ENCODE measurements at places on chromosomes 6 and 20.

- DNase-seq: no peak
Measured at GRCh38 chr6:167678102-167679101, 148.3 kb upstream of the AFDN start.

DNA sequence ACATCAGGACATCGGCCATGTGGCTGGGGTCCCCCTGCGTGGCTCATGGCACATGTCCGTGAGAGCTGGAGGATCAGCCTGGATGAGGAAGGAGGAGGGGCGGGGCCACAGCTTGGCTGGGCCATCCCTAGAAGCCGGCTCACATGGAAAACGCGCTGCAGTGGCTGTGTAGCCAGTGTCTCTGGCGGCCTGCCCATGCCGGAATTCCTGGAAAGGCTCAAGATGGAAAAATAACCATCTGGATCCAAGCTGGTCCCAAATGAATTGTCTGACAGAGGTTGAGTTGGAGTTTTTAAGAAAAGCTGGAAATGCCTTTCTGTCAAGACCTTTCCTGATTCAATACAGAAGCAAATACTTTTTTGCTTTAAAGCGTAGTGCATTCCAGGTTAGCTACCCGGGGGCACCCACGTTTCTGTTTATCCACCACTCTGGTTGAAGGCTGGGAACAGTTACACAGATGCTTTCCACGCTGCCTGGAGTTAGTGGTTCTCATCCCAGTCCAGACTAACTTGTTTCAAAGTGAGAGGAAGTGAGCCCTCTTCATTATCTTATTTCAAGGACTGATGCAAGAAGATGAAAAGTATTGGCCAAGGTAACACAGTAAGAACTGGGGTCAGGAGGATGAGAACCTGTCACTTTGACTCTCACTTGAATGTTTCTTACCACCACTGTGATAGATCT lies 99.0 kb downstream of the GMPR start:
- no peak for DNase-seq

DNA sequence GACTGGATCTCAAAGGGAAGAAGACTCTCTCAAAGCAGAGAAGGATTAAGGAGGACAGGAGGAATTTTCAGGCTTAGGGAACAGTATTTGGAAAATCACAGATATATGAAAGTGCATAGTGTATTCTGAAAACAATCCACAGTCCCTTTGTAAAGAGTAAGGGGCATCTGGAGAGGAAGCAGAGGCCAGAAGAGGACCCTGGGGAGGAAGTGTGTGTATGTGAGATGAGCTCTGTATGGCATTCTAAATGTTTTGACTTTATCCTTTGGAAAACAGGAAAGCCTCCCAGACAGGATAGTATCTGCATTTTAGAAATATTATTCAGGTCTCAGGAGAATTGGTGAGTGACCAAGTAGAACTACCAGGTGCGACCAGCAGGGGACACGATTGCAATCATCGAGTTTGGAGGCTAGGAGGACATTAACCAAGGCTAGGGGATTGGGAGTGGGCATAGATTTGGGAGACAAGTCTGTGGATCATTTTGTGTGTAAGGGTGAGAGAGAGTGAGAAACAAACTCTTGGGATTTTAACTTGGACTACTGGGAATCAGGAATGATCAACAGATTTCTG lies 38.3 kb upstream of the FAM184A start:
- DNase-seq: no peak

GRCh38 chr20:20331156-20331555 lies 36.7 kb upstream of the INSM1 start:
- no peak for DNase-seq

DNA sequence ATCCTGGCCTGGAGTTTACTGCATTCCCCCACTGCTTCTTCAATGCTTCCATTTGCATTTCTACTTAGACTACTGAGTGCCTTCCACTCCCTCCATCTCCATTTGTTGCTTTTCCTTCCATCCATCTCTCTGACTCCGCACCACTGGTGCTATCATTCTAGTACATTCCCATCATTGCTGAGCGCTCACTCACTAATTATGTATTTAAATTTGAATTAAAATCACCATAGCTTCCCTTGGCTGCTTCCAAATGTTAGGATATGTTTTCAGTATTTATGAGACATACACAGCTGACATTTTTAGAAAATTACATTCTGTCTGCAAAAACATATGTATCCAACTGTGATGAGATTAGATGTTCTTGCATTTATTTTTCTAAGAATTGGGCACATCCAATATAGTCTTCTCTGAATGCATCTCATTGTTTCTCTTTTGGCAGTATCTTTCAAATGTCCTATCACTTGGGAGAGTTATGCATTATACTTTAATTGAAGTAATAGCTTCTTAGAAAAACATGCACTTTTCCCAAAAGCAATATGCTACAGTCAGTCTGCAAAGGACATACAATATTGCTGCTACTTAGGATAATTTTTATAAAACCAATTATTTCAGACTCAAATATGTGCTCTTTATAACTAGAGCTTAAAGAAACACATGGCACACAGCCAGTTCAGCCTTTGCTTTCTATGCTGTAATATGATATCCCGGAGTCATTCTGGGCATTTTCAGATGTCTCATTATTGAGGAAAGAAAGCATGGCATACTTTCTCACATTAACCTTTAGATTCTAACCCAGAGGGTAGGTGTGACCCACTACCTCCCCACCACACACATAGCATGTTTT lies 12.1 kb upstream of the COL21A1 start:
- DNase-seq: no peak

DNA sequence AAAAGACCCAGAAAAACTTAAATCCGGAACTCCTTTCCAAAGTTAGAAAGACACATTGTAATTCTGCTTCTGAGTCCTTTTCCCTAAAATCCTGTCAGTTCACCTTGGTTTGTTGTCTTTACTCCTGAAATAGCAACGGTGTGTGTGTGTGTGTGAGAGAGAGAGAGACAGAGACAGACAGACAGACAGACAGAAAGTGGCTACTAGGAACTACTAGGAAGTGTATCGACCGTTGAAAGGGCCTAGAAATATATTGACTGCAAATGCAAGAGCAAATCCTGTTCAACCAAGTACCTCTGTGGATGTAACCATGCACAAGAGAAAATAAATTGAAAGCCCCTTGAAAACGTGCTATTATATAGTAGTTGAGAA lies 100.0 kb upstream of the MLIP start:
- DNase-seq: no peak

GRCh38 chr6:139713900-139714506 lies 339.6 kb upstream of the CITED2 start:
- no peak for DNase-seq

- no peak for DNase-seq
Measured at GRCh38 chr20:41507851-41508250, 110.3 kb downstream of the CHD6 start.

- no peak for DNase-seq
Measured at GRCh38 chr6:15511248-15512125, 151.3 kb downstream of the DTNBP1 start.

DNA sequence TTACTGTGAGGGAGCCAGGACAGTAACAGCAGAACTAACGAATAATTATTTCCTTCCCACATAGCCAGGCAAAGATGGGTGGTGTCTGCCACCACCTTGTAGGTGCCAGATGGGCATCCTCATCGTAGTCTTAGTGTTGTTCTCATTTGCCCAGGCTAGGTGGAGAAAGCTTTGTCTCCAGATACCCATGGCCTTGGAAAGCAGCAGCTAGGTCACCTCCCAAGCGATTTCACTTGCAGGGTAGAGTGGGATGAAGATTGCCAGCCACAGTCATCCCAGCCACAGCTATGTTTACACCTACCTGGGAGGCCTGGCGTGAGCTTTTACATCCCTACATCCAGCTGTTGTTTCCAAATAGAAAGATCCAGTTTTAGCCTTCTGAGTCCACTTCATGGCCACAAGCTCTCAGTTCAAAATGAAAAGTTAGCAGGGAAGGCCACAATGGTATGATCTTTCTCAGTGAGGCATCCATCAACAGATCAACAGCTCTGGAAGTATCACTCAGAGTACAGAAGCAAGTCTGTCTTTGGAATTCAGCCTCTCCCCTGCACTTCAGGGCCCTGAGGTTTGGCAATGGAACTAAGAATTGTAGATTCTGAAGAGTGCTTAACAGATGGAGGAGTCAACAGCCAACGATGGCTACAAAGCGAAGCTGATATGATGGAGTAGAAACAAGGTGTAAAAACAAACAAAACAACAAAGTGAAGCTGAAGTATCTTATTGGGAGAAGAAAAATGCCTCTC lies 11.0 kb upstream of the SNRPC start:
- no peak for DNase-seq

GRCh38 chr20:10573273-10573950 lies 100.4 kb downstream of the JAG1 start:
- no peak for DNase-seq

GRCh38 chr20:44033344-44033743 lies 118.7 kb downstream of the TOX2 start:
- DNase-seq: no peak

GRCh38 chr20:14093652-14094051 lies 98.3 kb downstream of the MACROD2 start:
- DNase-seq: no peak

DNA sequence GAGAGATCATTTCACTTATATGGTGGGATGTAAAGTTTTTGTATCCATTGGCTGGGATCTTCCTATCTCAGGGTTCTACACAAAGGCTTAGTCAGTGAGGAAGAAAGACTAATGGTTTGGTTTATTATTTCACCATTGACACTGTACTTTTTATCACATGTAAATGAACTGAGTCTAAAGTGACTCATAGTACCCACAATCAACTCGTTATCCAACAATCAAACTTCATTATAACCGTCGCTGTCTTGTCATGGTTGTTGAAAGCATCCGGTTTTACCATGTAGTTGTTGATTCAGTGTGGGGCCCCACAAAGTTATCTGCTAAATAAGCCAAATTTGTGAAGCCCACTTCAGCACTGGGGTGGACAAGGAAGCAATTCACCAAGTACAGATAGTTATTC lies 55.8 kb upstream of the MTRF1L start:
- no peak for DNase-seq

DNA sequence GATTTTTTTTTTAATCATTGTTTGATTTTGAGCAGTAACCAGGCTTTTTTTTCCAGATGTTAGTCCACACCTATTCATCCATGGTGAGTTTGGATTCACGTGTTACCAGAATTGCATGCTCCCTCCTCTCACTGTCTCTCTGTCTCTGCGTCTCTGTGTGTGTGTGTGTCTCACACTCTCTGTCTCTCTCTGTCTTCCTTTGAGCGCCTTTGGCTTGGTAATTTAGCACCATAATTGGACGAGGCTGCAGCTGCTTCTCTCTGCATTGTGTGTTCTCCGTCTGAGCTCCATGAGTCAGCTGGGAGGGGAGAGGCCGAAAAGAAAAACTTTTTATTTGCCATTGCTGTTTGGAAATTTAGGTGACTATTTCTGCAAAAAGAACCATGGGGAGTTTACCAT lies 3.4 kb downstream of the TFAP2B start:
- no peak for DNase-seq

- no peak for DNase-seq
Measured at GRCh38 chr6:143964674-143965081, 43.4 kb downstream of the PLAGL1 start.

GRCh38 chr6:28537509-28538140 lies 11.9 kb downstream of the GPX5 start:
- peak; percentile 29 for DNase-seq

GRCh38 chr6:12483712-12484111 lies 193.6 kb downstream of the EDN1 start:
- no peak for DNase-seq

GRCh38 chr6:29750709-29751108 lies 27.5 kb downstream of the HLA-F start:
- no peak for DNase-seq

GRCh38 chr6:165701005-165701404 lies 38.0 kb upstream of the PDE10A start:
- no peak for DNase-seq

GRCh38 chr6:133380723-133381122 lies 139.6 kb downstream of the EYA4 start:
- DNase-seq: no peak

GRCh38 chr20:46695892-46696291 lies 6.6 kb upstream of the TP53RK start:
- DNase-seq: no peak

- no peak for DNase-seq
Measured at GRCh38 chr6:157401734-157402338, 20.8 kb downstream of the ZDHHC14 start.

DNA sequence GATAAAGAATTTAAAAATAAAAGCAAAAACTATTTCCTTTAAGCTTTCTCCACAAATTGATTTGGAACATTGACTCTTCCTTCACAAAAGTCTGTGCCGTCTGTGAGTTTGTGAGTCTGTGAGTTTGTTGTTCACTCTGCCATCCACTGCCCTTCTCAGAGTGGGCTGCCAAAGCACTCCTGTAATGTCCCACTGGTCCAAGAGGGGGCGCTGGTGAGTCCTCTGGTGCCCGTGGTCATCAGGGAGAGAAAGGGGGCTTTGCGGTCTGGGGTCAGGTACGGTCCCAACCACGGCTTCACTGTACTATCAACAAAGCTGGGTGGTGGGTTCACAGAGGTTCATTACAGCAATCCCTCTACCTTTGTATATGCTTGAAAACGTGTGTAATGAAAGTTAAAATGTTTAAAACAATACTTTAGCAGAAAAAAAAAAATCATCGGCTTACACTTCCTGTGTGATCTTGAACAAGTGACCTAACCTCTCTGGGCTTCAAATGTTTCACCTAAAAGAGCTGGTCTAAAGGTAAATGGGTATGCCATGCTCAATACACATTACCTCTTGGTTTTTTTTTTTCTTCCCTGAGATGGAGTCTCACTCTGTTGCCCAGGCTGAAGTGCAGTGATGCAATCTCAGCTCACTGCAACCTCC lies 5.6 kb upstream of the ANKRD60 start:
- peak; percentile 59 for DNase-seq

- no peak for DNase-seq
Measured at GRCh38 chr6:156687789-156688619, 89.2 kb upstream of the ARID1B start.
